ENCODE measurements at places on chromosomes 11 and 22. TPM values are rescaled to one million over a fixed set of nuclear protein-coding genes. Genes with fewer than 3 reads are reported as not detected.

Gene RASGRP2
- polyA plus RNA-seq = 10.6 TPM

Gene TRIM29
- polyA plus RNA-seq = 1.1 TPM

Gene OR8K1
- not detected for polyA plus RNA-seq

Gene KRTAP5-9
- 0.13 TPM for polyA plus RNA-seq

Gene ADM2
- 0.85 TPM for polyA plus RNA-seq

Gene SYT12
- 0.09 TPM for polyA plus RNA-seq

Gene YPEL1
- polyA plus RNA-seq = 19.4 TPM

Gene OR2AG1
- polyA plus RNA-seq = 0.05 TPM

GRCh38 chr11:125210066-125210465 lies 45.5 kb downstream of the PKNOX2 start:
- DNase-seq = no peak

DNA sequence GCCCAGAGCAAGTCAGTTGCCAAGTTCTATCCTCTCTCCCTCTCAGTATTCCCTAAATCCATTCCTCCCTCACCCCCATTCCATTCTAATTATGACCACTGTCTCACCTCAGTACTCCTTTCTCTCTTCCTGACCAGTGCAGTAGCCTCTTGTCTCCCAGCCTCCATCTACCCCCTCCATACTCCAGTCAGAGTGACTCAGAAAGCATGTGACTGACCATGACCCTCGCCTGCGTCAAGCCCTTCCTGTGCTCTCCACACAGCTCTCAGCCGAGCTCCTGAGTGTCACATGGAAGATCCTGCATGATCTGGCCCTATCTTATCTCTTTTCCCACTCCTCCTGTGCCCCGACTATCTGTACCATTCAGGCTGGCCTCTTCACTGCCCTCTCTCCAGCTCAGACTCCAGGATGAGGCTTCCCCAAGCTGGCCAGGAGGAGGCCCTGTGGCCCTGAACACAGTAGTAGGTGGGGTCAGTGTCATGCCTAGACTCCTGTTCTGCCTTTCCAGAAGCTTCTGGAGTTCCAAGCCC lies 42.6 kb downstream of the NEU3 start:
- no peak for DNase-seq

- DNase-seq = no peak
Observed at GRCh38 chr11:67160872-67161783, 42.1 kb downstream of the KDM2A start.

GRCh38 chr11:34788642-34789041 lies 127.5 kb downstream of the APIP start:
- no peak for DNase-seq

- no peak for DNase-seq
Observed at GRCh38 chr11:131618201-131618600, 247.8 kb downstream of the NTM start.

- DNase-seq = no peak
Observed at GRCh38 chr22:50508897-50509296, 873 bp downstream of the NCAPH2 start.

DNA sequence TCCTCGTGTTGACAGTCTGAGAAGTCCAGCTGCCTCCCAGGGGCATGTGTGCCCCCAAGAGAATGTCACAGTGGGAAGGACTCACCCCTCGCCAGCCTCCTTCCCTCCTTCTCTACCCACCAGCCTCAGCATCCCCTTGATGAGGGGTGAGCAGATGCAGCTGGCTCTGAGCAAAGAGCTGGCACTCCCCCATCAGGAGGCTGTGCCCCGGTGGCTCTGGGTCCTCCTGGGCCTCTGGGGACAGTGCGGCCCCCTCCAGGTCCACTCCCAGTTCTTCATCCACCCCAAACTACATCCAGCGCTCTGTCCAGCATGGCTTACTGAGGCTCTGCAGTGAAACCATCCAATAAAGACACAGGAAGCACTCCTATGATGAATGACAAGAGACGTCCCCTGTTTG lies 210.4 kb downstream of the BRD1 start:
- no peak for DNase-seq

DNA sequence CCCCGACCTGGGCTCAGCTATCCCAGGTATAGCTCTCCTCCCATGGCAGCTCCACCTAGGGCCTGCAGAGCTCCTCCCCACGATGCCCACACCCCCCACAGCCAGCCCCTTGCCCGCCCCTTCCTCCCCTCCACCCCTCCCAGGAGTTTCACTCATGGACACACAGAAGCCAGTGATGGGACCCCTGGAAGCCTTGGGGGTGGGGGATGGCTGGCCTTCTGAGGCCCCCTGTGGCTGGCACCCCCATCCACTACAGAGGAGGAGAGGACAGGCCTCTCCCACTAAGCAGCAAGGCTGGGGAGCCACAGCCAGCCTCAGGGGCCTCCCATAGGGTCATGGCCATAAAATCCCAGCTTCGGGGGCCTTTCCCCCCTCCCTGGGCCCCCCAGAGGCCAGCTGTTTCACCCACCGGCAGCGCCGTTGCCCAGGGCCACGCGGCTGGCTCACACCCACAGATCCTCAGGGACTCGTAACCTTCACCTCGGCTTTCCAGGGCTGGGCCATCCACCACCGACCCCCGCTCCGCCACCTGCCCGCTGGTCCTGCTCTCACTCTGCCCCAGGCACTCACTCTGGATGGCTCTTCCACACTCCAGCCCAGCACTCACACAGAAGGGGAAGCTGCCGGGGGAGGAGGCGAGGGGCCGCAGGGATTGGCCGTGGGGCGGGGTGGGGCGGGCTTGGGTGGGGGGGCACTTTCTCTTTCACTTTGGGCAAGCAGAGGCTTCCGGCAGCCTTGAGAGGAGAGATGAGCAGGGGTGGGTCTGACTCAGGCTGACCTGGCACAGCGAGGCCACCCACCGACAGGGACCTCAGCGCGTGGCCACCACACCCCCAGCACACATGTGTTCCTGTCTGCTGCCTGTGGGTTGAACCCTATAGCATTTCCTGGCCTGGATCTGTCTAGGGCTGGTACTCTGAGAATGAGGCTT lies 2.2 kb downstream of the SLC25A22 start:
- peak; percentile 72 for DNase-seq

GRCh38 chr11:102925988-102926387 lies 29.5 kb downstream of the MMP13 start:
- DNase-seq = no peak

- no peak for DNase-seq
Observed at GRCh38 chr11:79661373-79661772, 220.5 kb upstream of the TENM4 start.

DNA sequence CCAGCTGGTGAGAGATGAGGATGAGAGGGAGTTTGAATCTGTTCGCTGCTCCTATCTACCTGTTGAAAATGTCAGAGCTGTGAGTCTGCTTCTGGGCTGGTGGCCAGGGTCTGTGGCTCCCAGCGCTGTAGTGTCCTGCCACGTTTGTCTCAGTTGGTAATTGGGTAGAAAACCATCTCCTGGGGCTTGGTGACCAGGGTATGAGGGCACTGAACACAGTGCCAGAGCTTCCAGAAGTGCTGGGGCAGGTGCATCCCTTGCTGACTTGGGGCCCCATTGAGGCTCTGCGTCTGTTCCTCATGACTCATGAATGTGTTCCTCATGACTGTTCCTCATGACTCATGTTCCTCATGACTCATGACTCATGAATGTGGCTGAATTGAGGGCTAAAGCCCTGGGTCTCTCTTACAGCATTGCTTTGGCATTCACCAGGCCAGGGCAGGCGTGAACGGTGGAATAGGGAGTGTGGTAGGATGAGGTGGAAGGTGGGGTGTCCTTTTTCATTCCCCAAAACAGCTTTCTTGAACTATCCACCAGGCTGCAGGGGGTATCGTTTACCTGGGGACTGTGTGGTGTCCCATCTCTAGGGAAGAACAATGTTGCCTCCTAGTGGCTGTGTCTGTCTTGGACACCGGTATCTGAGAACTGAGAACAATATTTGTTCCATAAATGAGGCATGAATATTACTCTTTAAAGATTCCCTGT lies 139.5 kb downstream of the COMMD9 start:
- no peak for DNase-seq

GRCh38 chr11:106187860-106188456 lies 110.5 kb downstream of the AASDHPPT start:
- DNase-seq = no peak

GRCh38 chr22:27099946-27100722 lies 442.7 kb downstream of the MIAT start:
- DNase-seq = no peak

GRCh38 chr11:57308426-57309060 lies 16.2 kb downstream of the TNKS1BP1 start:
- DNase-seq = no peak

GRCh38 chr11:105538588-105538987 lies 71.3 kb upstream of the GRIA4 start:
- DNase-seq = peak; percentile 73
